ENCODE measurements at places on chromosomes 16 and 17.

DNA sequence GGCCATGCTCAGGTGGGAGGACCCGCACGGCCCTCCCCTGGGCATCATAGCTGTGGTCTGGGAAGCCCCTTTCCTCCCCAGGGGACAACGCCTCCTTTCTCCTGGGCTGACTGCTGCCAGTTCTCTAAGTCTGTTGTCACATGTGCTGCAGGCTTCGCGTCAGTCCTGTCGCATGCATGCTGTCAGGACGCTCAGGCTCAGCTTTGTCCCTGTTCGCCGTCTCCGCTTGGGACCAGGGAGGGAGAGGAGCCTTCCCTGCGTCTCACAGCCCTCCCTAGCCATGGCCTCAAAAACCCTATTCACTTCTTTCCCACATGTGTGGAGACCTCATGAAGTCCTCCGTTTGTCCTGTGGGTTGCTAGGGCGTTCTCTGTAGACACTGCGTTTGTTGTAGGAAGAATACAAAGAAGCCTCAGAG lies 21.4 kb downstream of the LDHD start:
- DNase-seq: no peak

- no peak for DNase-seq
These were observed 170.2 kb downstream of the CEP112 start for GRCh38 chr17:66021757-66022156.

DNA sequence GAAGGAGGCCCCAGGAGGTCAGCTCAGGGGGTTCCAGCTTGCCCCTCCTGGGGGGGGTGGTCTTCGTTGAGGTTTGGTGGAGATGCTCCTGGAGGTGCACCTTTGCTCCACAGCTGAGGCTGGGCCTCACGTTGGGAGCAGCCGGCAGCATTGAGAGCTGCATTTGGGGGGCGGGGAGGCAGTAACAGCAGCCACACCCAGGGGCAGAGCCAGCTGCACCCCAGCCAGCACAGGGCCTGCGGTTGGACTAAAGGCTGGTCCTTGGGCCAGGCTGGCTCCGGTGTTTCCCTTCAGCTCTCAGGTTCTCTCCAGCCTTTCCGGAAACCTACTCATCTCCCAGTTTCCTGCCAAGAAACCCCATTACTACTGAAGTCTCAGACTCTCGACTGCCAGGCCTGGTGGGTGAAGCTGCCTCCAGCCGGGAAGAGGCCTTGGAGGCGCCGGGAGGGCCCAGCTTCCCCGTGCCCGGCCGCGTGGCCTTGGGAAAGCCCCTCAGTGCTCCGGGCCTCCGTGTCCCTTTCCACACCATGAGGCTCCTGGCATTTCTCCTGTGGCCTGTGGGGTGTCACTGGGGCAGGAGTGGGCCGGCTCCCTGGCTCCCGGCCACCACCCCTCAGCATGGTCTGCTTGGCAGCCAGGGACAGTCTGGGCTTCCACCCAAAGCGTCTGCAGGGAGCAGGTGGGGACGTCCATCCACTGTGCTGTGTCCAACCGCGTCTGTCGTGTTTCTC lies 14.0 kb upstream of the BAIAP2 start:
- DNase-seq: no peak

DNA sequence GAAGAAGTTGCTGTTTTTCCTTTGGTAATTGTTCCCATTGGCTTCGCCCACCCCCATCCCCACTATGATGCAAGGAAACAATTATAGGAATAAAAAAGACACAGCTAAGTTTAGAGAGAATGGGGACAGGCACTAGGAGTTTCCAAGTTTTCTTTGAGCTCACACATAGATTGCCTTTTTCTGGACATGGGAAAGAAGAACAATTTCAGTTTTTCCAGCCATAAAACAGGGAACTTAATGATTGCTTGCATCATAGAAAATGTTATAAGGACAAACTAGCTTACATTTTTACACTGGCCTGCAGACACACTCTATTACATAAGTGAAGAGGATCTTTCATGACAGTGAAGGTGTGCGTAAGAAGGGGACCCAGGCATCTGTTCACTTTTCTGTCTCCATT lies 142.3 kb upstream of the ZFHX3 start:
- no peak for DNase-seq

DNA sequence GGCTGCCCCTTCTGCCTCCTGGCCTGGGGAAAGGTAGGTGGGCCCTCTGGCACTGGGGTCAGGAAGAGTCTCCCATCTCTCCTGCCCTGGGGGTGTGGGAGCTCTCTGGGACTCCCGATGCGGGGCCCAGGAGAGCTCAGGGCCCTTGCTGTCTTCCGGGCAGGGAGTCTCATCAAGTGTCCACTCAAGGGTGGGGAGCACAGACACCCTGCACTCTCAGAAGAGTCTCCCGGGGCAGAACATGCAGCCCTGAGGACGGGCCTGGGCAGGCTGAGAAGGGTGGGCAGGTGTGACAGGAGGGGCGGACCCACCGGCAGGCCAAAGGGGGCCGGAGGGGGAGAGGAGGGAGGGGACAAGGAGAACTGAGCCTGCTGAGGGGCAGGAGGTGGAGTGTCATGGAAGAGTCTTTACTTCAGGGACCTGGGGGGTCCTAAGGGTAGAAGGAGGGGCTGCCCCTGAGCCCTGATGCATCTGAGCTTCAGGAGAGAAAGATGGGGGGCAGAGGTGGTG lies 8.4 kb upstream of the PKMYT1 start:
- no peak for DNase-seq

- no peak for DNase-seq
These were observed 26.7 kb upstream of the PRM1 start for GRCh38 chr16:11307639-11308492.

DNA sequence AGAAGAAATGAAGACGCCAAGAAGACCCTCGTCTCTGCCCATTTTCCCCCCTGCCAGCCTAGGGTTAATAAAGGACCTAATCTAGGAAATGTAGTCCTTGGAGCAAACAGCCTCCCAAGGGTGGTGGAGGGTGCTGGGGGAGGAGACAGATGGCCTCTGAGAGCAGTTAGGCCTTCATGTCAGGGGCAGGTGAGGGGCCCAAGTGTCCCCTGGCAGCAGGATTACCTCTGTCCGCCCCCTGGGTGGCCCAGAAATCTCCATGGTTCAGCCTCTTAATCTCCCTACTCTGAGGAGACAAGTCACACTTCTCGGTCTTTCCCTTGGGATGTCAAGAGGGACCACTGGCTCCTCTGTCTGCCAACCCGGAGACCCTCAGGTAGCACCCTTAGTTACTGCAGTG lies 365.4 kb upstream of the TNRC6C start:
- no peak for DNase-seq

DNA sequence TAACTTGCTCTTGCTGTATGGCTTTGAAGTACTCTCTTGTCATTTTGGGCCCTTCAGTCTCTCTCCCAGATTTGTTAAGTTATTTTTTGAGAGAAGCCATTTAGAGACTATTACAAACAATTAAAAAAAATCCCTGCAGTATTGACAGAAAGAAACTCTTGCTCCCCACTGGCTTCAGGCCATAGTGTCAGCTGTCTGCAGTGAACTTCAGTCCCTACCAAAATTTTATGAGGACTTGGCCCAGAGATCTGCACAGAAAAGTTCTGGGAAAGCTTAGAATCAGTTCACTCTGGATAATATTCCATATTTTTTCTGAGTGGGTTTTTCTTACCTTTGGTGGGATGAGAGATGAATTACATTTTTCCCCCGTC lies 30.9 kb upstream of the SUPT4H1 start:
- DNase-seq: no peak

DNA sequence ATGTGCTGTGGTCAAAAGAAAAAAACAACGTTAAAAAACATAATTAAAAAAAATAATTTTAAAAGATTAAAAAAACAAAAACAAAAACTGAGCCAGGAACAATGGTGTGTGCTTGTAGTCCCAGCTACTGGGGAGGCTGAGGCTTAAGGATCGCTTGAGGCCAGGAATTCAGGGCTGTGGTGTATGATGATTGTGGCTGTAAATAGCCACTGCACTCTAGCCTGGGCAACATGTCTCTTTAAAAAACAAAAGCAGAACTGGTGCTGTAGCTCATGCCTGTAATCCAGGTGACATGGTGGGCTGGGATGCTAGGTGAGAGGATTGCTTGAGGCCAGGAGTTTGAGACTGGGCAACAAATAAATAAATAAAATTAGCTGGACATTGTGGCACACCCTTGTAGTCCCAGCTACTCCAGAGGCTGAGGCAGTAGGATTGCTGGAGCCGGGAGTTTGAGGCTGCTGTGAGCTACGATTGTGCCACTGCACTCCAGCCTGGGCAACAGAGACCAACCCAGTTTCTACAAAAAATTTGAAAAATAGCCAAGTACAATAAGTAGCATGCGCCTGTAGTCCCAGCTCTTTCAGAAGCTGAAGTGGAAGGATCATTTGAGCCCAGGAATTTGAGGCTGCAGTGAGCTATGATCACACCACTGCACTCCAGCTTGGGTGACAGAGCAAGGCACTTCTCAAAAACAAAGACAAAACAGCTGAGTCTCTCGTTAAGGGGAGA lies 43.6 kb downstream of the NFATC3 start:
- DNase-seq: no peak

DNA sequence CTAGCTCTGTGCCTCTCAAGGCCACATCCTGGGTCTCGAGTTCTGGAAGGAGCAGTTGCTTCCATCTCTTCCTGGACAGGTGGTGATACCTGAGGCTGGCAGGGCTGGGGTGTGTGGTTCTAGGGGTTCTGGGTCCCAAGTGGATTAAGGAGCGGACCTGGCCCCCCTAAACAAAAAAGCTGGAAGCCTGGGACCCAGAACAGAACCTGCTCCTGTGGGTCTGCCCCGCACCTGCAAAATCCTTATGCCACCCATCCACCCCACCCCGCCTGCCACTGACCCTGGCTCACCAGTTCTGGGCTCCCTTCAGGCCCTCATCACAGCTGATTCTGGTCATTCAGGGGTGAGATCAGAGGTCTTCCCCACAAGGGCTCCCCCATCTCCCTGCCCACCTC lies 44.8 kb downstream of the ADCY7 start:
- DNase-seq: no peak

- no peak for DNase-seq
These were observed 542 bp downstream of the ZNF764 start for GRCh38 chr16:30557707-30557956.

GRCh38 chr16:2913603-2914002 lies 1.9 kb downstream of the FLYWCH1 start:
- DNase-seq: no peak

GRCh38 chr17:78842881-78843565 lies 2.4 kb upstream of the USP36 start:
- peak; percentile 75 for DNase-seq

DNA sequence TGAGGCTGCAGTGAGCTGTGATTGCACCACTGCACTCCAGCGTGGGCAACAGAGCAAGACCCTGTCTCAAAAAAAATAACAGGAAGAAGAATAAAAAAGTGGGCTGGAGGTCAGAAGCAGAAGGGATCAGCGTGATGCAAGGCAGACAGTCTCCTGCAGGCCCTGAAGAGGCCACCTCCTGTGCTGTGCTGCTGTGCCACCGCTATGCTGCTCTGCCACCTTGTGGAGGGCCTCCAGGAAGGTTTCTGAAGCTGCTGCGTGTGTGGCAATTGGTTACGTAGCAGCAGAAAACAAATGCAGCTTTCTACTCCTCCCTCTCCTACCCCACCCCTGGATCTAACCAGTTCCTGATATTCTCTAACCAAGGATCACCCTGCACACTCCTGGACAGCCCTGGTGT lies 815.5 kb downstream of the KCNJ18 start:
- no peak for DNase-seq

GRCh38 chr17:68248199-68248825 lies 469 bp downstream of the AMZ2 start:
- DNase-seq: no peak

DNA sequence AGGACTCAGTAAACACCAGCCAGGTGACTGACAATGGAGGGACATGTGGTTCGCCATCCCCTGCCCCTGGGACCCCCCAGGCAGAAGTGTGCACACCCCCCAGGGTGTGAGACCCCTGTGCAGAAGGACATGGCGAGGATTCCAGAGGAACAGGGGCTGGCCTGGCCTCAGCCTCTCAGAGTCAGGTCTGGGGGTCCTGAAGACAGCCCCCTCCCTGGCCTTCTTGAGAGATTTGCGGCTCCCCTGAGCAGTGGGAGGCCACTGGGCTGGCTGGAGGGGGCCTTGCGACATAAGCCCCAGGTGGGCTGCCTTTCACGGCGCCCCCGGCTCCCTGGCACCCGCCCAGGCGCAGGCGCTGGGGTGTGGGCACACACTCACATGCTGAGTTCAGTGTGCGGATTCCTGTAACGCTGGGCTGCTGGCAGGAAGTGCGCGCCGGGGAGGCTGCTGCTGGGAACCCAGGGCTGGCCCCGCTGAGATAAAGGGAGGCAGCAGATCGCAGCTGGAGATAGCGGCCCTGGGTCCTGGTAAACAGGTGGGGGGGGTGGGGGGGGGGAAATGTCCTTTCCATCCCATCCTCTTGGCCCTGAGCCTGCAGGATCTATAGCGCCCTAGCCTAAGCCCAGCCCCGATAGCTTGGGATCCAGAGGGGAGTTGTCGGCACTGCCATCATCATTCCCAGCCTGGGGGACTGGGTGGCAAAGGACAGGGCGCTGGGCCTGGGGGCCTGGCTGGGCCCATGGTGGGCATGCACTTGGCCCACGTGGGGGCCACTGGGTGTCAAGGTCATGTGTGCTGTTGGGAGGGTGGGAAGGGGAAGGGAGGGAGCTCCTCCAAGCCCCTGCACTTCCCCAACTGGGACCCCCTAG lies 27.1 kb downstream of the TMEM235 start:
- DNase-seq: peak; percentile 88

DNA sequence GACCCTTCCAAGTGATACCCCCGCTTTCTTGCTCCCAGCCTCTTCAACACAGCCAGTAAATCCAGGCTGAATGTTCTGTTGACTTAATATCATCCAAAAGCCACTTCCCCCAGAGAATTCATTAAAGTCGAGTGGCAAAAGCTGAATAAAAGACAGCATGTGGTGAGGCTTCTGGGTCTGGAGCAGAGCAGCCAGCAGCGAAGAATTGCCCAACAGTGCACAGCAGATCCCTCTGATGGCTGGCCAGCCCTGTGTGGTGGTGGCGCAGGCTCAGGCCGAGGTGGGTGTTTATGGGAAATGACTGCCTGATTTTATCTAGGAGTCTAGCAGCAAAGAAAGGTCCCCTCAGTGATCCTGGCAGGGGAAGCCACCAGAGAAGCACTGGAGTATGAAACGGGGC lies 30.3 kb upstream of the RCVRN start:
- no peak for DNase-seq

GRCh38 chr16:80084614-80085013 lies 456.2 kb upstream of the DYNLRB2 start:
- peak; percentile 36 for DNase-seq

DNA sequence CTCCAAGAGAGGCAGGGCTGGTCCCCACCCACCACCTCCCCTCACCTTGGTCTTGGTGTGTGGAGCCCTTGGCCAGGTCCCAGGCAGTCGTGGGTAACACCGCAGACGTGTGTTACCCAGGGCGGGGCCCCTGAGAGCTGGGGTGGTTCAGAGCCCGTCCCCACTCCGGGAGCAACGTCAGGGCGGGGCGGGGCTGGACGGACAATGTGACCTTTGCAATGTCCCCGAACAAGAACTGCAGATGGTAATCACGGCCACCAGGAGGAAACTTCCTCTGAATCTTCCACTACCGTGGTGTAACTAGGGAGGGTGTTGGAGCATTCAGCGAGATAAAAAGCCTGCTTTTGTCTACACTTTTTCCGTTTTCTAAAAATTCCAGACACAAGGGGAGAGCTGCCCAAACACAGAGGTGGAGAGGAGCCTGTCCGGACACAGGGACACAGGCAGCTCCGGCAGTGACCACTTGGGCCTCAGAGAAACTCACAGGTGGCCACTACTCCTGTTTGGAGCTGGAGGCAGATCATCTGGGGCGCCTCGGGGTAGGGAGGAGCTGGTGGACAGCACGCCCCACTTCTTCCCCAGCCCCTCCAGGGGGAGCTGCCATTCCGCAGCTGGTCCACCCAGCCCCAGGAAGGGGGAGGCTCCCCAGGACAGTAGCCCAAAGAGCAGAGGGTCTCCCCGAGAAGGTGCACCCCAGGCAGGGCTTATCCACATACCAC lies 14.2 kb upstream of the SLC38A10 start:
- DNase-seq: peak; percentile 52

GRCh38 chr17:33945646-33946546 lies 309.2 kb upstream of the CCL2 start:
- DNase-seq: no peak
